Pancreas (tissue), 10 donors: ENCODE measurements at places on chromosomes 1 and 21. TPM values are rescaled to one million over a fixed set of nuclear protein-coding genes. Genes with fewer than 3 reads are reported as not detected.

DNA sequence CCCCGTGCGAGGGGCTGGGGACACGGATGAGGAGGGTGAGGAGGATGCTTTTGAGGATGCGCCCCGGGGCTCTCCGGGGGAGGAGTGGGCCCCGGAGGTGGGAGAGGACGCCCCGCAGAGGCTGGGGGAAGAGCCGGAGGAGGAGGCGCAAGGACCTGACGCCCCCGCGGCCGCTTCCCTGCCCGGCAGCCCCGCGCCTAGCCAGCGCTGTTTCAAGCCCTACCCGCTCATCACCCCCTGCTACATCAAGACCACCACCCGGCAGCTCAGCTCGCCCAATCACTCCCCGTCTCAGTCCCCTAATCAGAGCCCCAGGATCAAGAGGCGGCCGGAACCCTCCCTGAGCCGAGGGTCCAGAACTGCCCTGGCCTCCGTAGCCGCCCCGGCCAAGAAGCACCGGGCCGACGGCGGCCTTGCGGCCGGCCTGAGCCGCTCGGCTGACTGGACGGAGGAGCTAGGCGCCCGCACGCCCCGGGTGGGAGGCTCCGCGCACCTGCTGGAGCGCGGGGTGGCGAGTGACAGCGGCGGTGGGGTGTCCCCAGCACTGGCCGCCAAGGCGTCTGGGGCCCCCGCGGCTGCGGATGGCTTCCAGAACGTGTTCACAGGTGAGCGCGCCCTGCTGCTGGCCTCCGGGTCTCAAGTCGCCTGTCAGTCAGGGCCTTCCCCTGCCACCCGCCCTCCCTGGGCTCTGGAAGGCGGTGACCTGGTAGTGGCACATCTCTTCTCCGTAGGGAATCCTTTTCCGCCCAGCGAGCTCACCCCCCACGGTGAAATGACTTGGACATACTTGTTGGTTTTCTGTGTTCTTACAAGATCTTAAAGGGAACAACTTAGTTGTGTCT is 1.7 kb downstream of the FMN2 start:
- DNase-seq: no peak

DNA sequence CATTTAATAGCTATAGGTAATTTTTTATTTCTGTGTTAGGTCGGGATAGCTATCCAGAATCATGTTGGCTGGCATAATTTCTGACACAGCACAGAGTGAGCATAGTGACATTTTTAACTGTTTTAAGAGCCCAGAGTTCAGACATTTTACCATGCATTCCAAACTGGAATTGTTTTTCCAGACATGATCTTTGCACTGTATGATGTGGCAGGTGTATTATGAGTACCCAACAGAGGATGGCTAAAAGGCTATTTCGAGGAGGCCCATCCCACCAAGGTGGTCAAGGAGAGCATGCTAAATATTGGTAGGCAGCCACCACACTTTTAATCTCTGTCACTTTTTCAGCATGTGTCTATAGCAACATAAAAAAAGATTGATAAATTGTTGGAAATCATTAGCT is 137.3 kb upstream of the ST6GALNAC5 start:
- DNase-seq: no peak

DNA sequence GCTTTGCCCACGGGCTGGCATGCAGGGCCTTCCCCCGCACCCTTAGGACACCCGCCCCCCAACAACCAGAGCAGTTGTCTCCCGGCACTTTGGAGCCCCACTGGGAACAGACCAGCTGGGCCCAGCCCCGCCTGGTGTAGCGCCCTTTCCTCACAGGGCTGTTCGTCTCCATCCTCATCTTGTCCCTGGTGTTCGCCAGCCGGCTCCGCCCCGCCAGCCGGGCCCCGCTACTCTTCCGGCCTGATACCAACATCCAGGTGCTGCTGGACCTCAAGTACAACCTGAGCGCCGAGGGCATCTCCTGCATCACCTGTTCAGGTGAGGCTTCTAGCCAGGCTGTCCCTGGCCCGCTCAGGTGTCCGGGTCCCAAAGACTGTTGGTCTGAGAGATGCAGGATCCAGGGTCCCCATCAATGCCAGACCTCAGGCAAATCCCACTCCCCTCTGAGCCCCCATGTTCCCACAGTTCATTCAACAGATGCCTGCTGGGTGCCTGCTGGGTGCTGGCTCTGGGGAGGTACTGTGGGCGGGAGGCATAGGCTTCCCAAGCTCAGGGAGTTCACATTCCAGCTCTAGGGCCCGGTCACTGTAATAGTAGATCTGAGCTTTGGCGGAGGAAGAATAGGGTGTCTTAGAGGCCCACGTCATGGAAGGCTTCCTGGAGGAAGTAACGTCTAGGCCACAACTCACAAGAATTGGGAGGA is 41.7 kb downstream of the DISP3 start:
- DNase-seq: no peak

GRCh38 chr1:189409774-189410173 is 1067.9 kb downstream of the BRINP3 start:
- no peak for DNase-seq

- DNase-seq: no peak
Measured at GRCh38 chr1:244100704-244101453, 49.8 kb downstream of the ZBTB18 start.

- DNase-seq: no peak
Measured at GRCh38 chr1:215529571-215529970, 37.5 kb upstream of the KCTD3 start.

GRCh38 chr1:113046569-113046968 is 26.4 kb upstream of the LRIG2 start:
- no peak for DNase-seq

- no peak for DNase-seq
Measured at GRCh38 chr1:96365596-96366390, 355.8 kb upstream of the PTBP2 start.

GRCh38 chr1:8911416-8912309 is 33.2 kb upstream of the ENO1 start:
- DNase-seq: no peak

DNA sequence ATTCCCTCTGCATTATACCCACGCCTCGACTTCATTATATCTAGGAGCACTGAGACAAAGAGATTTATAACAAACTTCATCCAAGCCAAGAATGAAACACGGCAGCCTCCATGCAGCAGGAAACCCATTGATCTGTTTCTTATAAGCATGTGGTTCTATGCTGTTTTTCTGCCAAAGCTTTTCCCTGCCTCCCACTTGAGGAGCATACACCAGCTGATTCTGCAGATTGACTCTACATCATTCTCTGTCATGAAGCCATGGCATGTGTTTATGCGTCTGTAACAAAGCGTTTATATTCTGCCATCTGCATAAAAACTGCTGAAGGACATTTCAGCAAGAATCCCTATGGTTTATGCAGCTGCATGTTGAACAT is 102.0 kb downstream of the CYYR1 start:
- DNase-seq: no peak

DNA sequence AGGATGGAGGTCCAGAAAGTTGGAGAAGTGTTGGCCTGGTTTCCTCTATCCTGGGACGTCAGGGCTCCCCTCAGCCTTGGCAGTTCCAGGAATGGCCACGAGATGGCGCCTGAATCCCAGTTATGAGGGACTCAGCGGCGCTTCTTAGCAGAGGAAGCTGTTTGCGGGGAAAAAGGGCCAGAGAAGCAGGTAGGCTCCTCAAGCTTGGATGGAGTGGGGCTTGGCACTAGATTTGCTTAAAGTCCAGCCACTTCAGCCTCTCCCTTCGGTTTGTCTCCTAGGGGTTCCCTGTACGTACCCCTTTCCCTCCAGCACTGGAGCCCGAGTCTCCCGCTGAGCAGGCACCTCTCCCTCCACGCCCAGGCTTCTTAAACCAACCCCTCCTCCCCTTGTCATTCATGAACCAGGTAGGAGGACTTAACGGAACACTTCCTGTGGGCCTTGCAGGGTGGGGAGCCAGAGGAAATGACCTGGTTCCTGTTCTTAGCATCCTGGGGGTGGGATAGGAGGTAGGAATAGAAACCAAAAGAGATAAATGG is 32.0 kb upstream of the TENT5B start:
- DNase-seq: peak; percentile 79

- no peak for DNase-seq
Measured at GRCh38 chr1:238681451-238681850, 704.9 kb upstream of the CHRM3 start.

DNA sequence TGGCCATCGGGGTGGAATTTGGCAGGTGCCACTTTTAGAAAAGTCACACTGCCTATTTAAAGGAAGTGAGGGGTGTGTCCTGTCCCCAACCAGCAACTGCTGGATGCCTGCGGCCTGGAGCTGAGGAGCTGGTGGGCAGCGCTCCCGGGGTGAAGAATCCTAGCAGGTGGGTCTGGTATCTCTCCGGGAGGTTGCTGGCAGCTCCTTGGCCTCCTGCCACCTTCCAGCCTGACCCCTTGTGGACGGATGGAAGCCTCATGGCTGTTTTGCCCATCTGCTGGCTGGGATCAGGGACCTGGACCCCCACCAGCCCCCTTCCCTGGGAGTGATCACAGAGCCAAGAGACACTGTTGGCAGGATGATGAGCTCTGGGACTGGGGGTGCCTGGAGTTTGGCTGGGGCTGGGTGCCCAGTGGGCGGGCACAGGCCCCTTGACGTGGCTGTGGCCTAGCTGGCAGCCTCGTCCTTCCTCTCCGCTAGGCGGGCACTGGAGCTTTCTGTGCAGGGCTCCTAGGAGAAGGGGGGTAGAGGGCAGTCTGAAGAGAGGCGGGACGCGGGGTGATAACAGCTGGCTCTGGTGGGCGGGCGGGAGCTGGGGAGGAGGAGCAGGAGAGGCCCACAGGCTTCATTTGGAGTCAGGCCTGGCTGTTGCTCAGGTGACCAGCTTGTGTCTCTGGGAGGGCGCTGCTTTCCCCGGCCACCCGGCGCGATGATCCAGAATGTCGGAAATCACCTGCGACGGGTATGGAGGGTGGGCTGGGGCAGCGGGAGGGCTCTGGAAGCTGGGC is at the start of gene ACOT11:
Gene ACOT11, plus strand, starts transcription at position 628 of the 788 bp plus-strand sequence. Its CDS starts 82 bp downstream, at position 710.
- peak; percentile 75 for DNase-seq

DNA sequence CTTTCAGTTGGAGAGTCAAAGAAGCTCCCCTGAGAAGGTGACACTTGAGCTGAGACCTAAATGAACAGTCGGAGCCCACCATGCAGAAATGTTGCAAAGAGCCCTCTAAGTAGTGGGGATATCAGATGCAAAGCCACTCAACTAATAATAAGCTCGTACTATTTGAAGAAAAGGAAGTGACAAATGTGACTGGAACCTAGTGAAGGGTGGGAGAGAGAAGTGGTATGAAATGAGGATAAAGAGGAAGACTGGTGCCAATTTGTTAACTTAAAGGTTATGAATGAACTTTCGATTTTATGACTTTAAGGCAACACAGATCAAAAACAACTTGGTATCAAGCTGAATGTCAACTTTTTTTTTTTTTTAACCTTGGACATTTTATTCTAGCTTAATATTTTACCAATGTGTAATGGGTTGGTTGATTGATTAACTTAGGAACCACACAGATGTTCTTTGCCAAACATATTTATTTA is 14.7 kb downstream of the LYPLAL1 start:
- DNase-seq: no peak

GRCh38 chr1:110200666-110201065 is 9.4 kb upstream of the KCNC4 start:
- no peak for DNase-seq

DNA sequence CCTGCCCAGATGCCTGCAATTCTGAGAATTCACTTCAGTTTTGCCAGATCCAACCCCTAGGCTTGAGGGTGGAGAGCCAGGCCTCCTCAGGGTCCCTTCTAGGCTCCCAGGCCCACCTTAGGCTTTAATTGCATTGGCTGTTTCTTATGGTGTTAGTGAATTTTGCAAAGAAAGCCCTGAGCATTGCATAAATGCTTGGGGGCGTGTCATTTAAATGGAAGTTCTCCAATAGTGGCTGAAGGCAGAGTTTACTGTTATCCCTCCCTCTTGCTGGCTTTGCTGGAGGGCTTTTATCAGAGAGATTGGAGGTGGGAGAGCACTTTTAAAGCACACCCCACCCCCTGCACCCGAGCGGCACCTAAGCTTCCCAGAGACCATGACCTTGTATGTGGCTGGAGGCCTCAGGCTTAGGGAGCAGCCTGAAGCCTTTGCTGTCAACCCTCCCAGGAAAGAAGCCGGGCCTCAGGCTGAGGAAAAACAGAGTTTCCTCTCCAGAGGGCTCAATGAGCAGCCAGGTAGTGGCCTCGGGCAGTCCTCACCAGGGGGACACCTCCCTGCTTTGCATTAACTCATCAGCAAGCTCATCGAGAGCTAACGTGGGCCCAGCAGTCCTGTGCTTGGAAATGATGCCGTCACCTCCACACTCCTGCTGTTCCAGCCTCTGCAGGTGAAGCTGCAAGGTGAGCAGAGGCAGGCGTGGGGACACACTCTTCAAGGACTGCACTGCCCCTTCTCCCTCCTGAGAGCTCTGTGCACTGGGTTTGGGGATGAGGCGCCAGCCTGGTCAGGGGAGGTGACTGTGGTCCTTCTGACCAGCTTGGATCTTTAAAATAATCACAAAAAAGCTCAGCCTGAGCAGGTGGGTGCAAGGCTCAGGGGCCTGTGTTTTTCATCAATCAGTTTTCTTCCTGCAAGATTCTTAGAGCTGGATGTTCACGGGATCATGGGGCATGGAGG is 58.0 kb downstream of the STUM start:
- DNase-seq: no peak

DNA sequence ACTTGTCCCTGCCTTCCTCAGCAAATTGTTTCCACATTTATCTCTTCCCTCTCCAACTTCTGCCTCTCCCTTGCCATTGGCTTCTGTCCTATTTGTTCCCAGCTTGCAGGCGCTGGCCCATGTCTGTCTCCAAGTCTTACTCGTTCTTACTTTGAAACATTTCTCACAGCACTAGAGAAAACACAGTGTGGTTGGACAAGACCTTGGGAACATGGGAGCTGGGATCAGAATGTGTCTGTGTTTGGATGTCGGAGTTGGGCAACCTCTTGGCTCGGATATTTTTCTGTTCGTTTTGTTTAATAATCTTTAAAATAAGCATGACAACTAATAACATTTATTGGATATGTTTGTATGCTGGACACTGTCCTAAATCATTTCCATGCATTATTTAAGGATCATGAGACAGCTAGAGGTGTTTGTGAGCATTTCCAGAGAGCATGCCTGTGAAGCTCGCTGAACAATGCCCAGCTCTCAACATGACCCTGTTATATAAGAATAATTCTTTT is 5.9 kb upstream of the BRWD1 start:
- DNase-seq: no peak

GRCh38 chr1:63753591-63753990 is 20.2 kb upstream of the ROR1 start:
- DNase-seq: no peak

GRCh38 chr1:30318864-30319718 is 404.3 kb downstream of the MATN1 start:
- DNase-seq: no peak

DNA sequence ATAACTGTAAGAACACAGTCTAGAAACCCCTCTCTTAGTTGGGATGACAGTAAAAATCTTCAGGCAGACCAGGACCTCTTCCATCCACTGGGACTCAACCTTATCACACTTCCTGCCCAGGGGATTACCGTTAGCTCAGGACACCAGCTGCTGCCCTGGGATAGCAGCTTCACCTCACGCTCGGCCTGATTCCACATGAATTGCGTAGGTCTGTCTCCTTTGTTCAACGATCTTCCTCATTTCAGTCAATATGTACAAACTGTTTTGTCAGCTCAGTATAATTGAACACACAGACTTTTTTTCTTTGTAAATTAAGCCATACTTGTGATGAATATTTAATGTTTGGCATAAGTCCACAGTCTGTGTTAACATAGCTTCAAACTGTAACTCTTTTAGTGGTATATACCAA is 290.4 kb downstream of the GRIK1 start:
- no peak for DNase-seq

- no peak for DNase-seq
Measured at GRCh38 chr1:155909894-155910293, 1.3 kb downstream of the RIT1 start.

The GJA8 gene
- total RNA-seq: not detected

The A3GALT2 gene
- total RNA-seq: not detected

The RNF115 gene
- 4.9 TPM for total RNA-seq

The YBEY gene
- 6.8 TPM for total RNA-seq

The CHIA gene
- not detected for total RNA-seq

The CLCA1 gene
- total RNA-seq: 0.44 TPM

The LIPI gene
- total RNA-seq: not detected

The TMPRSS15 gene
- total RNA-seq: not detected
